ENCODE measurements at places on chromosomes 5 and 9. TPM values are rescaled to one million over a fixed set of nuclear protein-coding genes. Genes with fewer than 3 reads are reported as not detected.

Gene ANKRD20A1
- total RNA-seq: 8.7 TPM

Gene SPINK1
- total RNA-seq: not detected

DNA sequence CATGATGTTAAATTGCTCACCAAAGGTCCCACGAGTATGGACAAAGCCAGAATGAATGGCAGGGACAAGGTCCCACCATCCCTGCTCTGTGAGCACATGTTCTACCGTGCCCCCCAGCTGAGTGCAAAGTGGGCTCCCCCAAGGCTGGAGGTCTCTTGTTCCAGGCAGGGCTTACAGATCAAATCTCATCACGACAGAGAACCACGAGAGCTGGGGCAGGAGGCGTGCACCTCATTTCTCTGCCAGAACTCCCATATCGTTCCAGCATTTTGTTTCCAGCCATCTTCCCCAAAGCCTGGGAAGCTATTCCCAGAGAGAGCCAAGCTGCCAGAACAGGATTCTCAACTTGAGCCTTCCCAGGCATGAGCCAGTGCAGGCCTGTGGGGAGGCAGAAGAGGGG lies 108.5 kb downstream of the ZNF354C start:
- peak; percentile 39 for DNase-seq

DNA sequence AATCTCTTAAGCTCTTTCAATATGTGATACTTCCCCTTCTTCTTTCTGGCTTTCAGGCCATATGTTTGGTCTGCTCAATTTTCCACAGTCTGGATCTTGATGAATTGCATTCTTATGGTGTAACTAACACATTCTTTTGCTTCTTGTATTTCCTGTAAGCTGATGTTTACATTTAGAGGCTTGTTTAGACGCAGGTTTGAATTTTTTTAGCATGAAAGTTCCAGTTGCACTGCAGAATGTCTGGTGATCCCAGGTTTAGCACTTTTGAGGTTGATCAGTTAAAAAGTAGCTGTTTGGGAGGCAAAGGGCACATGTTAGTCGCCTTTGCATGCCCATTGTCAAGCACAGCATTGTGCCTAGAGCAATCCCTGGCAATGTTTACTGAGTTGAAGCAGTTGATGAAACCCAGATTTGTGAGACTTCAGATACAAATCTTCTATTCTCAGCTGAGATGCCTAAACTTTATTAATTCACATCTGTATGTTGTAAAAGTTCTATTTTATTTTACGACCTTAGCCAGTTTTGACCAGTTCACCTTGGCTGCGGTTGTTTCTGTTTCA lies 59.6 kb upstream of the SPATA31C2 start:
- DNase-seq: no peak

DNA sequence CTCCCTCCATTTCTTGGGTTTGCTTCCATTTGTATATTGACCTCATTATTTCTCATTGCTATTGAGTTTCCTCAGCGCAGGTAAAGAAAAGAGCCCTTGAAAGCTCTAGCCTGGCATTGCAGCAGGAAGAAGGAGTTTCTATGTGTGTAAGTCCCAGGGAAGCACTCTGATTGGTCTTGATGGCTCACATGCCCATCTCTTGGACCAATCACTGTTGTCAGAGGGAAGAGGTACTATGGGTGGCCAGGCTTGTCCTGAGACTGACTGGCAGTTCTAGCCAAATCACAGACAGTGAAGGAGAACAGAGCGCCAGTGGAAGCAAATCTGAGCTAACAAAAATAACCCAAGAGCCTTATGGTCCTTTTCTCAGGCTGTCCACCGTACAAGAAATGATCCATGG lies 219.0 kb downstream of the PAX5 start:
- DNase-seq: no peak

Gene RLN2
- 0.77 TPM for total RNA-seq

Measured in right cardiac atrium (tissue), 5 donors.